ENCODE measurements at places on chromosomes 2 and 18.

- DNase-seq = no peak
Measured at GRCh38 chr2:239582476-239582875, 181.7 kb upstream of the HDAC4 start.

- no peak for DNase-seq
Measured at GRCh38 chr18:36490897-36491296, 193.4 kb downstream of the FHOD3 start.

DNA sequence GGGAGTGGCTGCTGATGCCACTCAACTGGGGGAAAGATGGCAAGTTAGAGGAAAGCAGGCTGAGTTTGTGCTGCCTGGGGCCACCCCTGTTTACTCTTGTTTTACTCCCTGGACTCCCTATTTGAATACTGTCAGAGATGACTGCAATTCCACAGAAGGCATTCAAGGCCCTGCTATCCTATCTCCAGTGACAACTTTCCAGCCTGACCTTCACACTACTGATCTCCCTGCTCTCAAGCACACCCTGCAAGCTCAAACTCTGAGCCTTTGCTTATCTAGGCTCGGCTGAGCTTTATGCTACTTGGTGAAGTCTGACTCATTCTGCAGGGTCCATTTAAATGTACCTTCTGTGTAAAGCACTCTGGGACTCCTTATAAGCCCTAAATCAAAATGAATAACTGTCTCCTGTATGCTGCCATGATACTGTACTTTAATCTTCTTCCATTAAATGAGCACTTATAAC is 39.3 kb upstream of the DSG1 start:
- DNase-seq = no peak

GRCh38 chr2:48983551-48983950 is 170.8 kb downstream of the FSHR start:
- no peak for DNase-seq

GRCh38 chr2:159960414-159960813 is 102.0 kb downstream of the PLA2R1 start:
- no peak for DNase-seq

DNA sequence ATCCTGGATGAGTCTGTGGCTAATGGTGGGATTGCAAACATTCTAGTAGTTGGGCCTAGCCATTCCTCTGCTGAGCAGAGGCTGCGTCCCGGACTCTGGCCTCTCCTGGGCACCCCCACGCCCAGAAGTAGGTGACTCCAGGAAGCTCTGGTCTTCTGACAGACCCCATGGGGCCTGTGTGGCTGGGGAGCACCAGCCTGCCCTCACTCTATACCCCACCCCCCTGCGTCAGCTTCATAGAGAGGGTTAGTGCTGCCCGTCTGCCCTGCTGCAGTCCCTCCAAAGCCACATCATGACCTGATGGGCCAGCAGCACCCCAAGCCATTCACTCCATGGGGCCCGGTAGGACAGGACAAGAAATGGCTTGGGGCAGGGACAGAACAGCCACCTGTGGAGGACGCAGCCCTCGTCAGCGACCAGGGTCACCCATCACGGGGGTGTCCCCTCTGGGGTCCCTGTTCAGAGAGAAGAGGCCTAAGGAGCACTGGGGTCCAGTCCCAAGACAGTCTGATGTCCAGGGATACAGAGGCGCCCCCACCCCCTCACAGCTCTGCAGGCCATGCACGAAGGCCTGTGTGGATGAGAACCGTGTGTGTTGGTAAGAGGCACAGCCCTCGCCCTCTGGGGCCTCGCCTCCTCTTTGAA is 238.3 kb downstream of the ATAD2B start:
- no peak for DNase-seq

GRCh38 chr2:17821535-17822444 is 5.5 kb downstream of the MSGN1 start:
- peak; percentile 37 for DNase-seq

GRCh38 chr2:178386986-178387597 is 63.9 kb downstream of the PRKRA start:
- DNase-seq = no peak

GRCh38 chr2:113895819-113896563 is 6.1 kb downstream of the ACTR3 start:
- no peak for DNase-seq

GRCh38 chr2:120406566-120406965 is 60.6 kb downstream of the INHBB start:
- no peak for DNase-seq

DNA sequence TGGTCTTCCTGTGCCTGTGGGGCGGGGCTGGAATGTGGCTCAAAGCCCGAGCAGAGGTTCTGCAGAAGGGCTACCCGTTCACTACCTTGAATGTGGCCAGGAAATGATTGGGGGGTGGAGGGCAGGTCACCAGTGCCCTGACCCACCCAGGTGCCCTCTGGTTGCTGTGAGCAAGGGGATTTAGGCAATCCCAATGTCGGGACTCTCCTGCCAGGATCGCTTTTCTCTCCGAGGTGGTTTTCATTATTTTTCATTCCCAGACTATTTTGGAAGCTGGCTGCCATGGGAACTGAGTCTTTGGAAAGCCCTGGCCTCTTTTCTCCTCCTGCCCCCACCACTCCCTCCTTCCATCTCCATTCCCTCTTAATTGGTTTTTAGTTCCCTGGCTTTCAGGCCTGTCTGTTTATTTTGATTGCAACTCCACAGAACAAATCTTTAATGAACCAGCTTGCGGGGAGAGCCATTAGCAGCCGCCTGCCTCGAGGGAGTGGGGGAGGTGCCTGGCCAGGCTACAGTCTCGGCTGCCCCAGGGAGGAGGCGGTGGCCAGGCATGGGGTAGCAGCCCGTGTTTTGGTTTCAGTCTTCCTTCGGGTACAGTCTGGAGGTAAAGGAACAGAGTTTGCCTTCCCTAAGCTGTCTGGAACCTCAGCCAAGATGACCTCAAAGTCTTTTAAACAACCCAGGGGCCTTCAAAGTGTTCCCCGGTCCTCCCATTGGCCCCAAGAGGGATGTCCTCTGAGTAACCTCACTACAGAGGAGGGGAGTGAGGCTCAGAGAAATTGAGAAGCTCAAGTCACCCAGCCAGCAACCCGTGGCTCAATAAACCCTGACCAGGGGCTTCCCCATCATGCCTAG is 114.4 kb upstream of the HAAO start:
- no peak for DNase-seq

GRCh38 chr2:120442923-120443571 is 97.1 kb downstream of the INHBB start:
- no peak for DNase-seq

DNA sequence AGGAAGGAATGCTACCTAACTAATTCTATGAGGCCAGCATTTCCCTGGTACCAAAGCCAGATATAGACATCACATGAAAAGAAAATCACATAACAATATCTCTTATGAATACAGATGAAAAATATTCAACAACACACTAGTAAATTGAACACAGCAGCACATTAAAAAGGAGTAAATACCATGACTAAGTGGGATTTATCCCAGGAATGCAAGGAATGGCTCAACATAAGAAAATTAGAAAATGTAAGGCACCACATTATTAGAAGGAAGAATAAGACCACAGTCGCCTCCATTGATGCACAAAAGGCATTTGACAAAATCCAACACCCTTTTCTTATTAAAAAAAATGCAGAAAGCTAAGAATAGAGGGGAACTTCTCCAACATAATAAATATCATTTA is 133.9 kb downstream of the TTC32 start:
- no peak for DNase-seq

GRCh38 chr2:59752071-59752470 is 801.4 kb downstream of the BCL11A start:
- no peak for DNase-seq

- no peak for DNase-seq
Measured at GRCh38 chr2:127624756-127625571, 21.0 kb upstream of the GPR17 start.

- no peak for DNase-seq
Measured at GRCh38 chr18:56511996-56512395, 126.4 kb downstream of the TXNL1 start.

DNA sequence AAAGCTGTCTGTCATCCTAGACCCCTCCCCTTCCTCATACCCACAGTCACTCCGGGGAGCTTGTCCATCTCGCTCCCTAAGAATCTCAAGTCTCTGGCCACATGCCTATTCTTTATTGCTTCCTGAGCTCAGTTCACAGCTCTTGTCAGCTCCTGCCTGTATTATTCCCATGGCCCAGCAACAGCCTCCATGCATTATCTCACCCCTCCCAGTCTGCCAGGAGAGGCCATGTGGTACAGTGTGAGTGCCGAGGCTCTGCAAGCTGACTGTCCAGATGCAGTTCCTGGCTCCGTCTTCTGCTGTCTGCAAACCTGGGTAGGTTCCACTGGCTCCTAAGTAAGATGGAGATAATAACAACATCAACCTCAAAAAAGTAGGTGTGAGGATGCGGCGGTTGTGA is 79.7 kb downstream of the MRPS9 start:
- no peak for DNase-seq

DNA sequence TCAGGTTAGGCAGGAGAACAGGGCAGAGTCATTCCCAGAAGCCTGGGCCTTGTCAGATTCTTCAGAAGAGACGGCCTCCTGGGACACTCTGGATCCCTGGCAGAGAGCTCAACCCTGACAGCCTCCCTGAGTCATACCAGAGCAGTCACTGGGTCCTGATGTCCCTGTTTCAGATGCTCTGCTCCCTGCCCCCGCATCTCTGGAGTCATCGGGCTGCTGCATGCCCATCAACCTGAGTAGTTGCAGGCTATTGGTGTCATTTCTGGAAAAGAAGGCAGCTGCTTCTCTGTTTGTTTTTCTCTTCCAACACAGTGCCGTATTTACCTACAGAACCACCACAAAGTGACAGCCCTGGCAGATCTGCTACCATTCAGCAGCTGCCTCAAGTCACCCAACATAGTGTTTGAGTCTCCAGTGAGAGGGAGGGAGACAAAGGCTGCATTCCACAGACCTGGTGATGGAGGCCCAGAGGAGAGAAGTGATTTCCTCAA is 145.1 kb downstream of the B3GNT2 start:
- DNase-seq = no peak

DNA sequence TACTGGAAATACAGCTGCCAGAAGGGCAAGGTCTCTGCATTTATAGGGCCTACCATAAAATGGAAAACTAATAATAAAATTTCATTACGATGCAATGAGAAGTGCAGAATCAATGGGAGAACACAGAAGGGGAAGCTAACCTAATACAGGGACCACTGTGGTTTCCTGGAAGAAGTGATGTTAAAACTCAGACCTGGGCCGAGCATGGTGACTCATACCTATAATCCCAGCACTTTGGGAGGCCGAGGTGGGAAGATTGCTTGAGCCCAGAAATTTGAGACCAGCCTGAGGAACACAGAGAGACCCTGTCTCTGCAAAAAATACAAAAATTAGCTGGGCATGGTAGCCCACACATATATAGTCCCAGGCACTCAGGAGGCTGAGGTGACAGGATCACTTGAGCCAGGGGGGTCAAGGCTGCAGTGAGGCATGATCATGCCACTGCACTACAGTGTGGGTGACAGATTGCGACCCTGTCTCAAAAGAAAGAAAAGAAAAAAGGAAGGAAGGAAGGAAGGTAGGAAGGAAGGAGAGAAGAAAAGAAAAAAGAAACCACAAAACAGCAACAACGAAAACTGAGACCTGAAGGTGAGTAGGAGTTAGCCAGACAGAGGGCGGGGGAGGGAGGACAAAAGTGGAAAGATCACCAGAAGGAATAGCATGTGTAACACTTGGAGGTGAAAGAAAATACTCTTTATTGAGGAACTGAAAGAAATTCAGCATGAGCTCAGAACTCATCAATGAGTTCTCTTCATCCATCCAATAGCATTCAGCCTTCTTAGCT is 58.3 kb upstream of the DTNA start:
- no peak for DNase-seq

DNA sequence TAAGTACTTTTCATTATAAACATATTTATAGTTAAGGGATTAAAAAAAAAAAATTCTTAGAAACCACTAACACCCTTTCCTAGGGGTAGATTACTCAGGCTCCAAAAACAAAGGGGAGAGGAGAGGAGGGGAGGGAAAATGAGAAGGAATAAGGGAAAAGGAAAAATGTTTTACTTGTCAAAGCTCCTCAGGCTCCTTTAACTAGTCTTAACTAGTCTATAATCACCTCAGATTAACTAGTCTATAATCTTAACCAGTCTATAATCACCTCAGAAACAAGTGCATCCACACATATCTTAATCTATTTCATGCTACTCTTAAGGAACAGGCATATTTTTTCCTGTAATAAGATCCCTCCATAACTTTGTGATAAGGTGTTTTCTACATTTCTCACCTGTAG is 76.4 kb downstream of the KANSL1L start:
- no peak for DNase-seq

DNA sequence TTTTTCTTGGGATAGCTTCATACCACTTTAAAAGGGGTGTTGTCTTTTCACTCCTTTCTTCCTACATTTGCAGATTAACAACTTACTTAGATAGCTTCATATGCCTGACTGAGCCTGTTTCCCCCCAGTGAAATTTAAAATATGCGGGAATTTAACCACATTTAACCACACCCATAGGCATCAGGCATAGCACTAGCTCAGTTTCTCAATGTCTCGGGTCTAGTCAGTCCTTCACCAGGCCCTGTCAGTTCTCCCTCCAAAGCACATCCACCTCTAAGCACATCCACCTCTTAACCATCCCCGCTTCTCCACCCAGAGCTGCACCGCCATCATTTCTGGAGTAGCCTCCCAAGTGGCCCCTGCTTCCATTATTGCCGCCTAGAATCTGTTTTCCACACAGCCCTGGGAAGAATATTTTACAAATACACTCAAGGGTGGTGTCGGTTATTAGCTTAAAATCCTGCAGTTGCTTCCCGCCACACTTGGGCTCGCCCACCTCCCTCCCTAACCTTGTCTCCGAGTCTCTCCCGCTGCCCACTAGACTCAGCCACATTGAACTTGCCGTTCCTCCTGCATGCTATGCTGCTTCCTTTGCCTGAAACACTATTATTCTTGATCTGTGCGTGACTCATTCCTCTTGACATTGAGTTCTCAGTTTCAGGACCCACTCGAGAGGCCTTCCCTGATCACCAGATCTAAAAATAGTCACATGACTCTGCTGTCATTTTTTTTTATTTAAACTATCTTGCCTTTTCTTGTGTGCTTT is 68.3 kb downstream of the SPTBN1 start:
- DNase-seq = no peak

DNA sequence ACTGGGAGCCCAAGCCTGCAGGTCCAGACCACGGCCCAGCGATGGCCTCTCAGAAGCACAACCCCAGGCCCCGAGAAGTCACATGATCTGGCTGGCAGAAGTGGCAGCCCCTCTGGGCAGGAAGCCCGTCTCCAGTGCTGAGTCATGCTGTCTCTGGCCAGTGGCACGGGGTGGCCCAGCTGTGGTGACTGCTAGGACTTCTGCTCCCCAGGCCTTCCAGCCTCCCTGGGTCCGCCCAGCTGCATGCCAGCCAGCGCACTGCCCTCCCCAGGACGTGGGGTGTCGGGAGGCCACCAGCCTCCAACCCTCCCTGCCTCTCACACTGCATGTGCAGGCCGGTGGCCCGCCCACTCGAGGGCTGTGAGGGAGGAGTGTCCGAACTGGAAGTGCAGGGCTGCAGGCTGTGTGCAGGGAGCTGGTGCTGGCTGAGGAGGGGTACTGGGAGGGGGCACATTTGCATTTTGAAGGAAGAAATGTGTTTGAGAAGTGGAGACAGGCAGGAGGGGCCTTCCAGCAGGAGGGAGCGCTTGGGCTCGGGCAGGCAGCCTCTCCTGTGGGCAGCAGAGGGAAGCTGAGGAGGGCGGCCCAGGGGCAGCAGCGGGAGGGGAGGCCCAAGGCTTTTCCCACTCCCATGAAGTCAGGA is 17.0 kb upstream of the HPCAL1 start:
- no peak for DNase-seq

Data from NAMALWA (cell line).